Motor neuron (in vitro differentiated cells): ENCODE measurements at places on chromosomes 1 and 21.

GRCh38 chr21:38984568-38984967 lies 178.8 kb downstream of the ETS2 start:
- ATAC-seq = no peak

GRCh38 chr1:214549604-214550003 lies 1.8 kb downstream of the PTPN14 start:
- ATAC-seq = no peak

GRCh38 chr1:223811634-223812101 lies 34.1 kb downstream of the TP53BP2 start:
- ATAC-seq = peak; percentile 54

- no peak for ATAC-seq
Observed at GRCh38 chr1:180675586-180675985, 43.8 kb downstream of the XPR1 start.

- ATAC-seq = peak; percentile 3
Observed at GRCh38 chr1:31364561-31365250, 8.2 kb downstream of the FABP3 start.

DNA sequence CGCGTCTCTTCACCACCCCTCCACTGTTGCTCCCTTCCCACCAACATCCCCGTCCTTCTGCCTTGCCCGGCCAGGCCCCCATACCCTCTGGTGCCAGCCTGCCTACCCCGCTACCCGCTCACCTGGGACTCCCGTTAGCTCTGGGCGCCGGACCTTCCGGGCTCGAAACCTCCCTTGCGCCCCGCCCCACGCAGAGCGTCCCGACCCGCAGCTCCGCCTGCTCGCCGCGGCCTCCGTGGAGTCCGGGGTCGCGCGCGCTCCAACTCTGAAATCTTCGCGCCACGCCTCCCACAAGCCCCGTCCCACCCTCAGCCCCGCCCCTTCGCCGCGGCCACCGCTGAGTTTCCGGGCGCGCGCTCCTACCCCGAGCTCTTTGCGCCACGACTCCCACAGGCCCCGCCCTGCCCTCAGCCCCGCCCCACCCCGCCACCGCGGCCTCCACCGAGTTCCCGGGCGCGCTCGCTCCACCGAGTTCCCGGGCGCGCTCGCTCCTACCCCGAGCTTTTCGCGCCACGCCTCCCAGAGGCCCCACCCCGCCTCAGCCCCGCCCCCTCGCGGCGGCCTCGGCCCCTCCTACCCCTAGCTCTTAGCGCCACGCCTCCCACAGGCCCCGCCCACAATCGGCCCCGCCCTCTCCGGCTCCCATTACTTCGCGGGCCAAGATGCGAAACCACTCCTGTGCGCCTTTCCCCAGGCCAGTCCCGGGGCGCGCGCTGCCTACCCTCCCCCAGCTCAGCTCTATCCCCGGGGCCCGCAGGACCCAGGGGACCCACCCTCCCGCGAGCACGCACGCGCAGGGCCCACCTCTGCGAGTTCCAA lies at the start of gene IFT25:
IFT25 (minus strand) TSS at position 267 of the 819 bp plus-strand sequence. CDS start 5,617 bp downstream, outside the sequence.
- peak; percentile 83 for ATAC-seq

DNA sequence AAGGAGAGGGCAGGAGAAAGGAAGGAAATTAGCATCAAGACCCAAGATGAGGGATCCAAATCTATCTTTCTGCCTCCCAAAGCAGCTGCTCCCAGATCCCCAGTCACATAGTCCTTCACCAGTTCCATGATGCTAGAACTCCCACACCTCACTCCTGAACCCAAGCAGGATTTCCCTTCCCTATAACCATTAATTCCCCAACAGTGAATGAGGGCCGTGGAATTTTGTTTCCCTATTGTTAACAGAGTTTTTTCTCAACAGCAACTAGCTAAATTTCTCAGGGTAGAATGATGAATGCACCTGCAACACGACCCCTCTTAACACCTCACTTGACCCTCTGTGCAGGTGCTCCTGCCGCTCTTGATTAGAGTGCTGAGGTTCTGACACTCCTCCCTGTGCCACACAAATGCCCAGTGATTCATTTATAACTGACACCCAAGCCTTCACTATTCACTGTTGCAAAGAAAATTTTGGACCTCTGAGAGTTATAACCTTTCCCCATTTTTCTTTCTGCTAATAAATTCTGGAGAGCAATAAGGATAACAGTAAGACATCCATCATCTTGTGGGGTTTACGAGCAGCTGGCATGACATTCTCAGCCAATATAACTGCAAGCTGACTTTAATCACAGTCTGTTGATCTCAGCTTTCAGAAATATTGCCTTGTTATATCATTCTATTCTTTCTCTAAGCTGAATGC lies 25.4 kb upstream of the NPL start:
- ATAC-seq = no peak

DNA sequence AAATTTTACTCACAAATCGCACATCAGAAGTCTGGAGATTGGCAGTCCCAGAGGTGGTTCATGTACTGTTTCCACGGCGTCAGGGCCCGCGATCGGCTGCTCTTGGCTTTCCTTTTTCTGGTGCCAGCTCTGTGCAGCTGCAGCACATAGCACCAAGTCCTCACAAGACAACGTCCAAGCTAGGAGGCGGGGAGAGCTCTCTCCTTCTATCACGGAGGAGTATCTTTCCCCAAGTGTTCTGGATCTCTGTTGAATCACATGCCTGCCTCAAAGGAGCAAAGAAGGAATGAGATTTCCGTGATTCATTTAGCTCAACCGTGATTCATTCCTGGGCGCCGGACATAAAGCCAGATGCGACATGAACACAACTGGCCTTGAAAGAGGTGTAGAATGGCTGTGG lies 25.5 kb downstream of the MT1HL1 start:
- no peak for ATAC-seq

DNA sequence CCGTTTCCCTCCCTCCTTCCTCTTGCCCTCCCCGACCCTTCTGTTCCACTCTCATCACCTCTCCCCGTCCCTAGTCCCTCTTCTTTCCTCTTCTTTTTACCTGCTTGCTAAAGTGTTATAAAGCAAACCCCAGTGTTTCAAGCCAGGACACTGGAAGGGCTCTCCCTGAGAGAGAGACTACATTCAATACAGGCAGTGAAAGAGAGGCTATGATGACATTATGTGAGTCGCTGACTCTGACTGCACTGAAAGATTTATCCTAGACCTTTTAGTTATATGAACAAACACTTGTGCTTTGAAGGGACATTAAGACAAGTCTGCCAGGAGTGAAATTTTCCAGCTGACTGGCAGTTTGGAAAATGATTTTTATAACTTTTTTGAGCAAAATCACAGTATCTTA lies 155.7 kb downstream of the S1PR1 start:
- no peak for ATAC-seq

GRCh38 chr1:44543786-44544185 lies 130.5 kb downstream of the TMEM53 start:
- ATAC-seq = peak; percentile 11

- peak; percentile 70 for ATAC-seq
Observed at GRCh38 chr21:35206141-35207125, 157.3 kb upstream of the RUNX1 start.

DNA sequence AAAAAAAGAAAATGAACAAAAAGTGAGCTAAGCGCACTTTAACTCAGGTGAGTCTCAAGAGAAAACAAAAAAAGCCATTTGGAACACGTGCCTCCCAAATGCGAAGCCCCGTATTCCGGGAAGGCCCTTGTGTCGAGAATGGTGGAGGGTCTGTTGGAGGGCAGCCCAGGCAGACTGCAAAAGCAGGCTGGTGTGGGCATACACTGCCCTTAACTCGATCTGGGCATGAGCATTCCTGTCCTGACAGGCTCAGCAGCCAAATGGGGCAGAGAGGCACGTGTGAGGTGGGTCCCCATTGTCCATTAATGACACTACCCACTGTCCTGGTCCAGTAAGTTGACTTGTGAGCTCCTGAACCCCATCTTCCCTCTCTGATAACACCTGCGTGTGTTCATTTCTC lies 57.7 kb downstream of the EVA1C start:
- no peak for ATAC-seq
